ENCODE measurements at places on chromosomes 7 and 10.
A peak's percentile ranks its signal among the peaks of the same experiment; 100 is the strongest.

DNA sequence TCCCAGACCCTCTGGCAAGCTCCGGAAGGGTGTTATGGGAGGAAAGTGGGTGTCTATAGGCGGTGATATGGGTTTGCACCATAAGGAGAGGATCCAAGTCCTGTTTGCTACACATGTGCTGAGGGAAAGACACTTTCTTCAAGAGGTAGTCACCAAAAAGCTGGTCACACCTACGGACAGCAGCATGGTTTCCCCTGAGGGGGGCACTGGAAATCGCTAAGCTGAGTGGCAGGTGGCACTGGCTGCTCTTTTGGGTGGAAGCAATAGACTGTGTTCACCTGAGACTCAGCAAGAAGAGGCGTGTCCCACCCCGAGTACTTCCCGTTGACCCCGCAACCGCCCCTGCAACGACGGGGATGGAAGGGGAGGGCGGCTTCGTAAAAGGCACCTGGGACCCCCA is 1.8 kb upstream of the FOXI2 start:
- DNase-seq, result no peak

DNA sequence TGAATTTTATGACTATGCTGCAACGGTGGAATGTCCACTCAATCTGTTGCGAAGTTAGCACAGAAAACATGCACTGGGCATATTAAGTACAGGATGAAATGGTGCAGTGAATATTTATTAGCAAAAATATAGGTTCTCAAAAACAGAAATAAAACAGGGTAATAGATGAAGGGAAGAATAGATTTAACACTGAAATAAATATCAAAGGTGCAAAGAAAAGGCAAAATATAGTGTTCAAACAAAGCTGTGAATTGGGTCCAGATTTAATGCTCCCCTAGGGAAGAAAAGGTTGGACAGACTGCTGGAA is 435.2 kb upstream of the MGMT start:
- DNase-seq, result no peak

DNA sequence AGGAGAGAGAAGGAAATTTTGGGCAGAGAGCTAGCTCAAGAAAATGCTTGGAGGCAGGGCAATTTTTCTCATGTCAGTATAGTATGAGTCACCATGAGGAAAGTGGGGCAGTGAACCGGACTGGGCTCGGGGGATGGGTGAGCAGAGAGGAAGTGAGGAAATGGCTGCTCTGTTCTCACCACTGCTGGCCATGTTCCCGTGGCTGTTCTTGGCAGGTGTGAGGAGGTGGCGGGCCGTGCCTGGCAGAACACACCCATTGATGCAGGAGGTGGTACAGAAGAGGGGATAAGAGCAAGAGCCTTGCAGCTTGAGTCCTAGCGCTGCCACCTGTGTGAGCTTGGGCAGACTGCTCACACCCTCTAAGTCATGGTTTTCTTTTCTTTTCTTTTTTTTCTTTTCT is 304.4 kb upstream of the LYZL1 start:
- no peak for DNase-seq

- DNase-seq, result no peak
Measured at GRCh38 chr7:64884913-64885370, 18.1 kb upstream of the ZNF273 start.

GRCh38 chr10:126336801-126337200 is 51.5 kb downstream of the ADAM12 start:
- no peak for DNase-seq

DNA sequence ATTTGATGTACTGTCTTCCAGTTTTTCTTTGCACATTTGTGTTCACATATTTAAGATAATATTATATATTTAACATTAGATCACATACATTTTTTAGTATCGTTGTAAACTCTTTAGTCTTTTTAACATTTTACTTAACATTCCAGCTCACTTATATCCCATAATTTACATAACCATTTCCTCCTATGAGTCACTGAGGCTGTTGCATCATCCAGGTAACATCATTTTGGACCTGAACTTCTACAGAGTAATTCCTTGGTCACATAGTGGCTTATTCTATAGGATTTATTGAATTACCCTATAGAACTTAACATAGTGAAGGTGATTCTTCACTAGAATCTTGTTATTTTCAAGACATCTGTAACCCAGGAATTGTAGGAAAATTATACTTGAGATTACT is 194.4 kb downstream of the POU6F2 start:
- no peak for DNase-seq

- DNase-seq, result no peak
Measured at GRCh38 chr10:129771991-129772431, 192.1 kb downstream of the EBF3 start.

GRCh38 chr10:32930036-32930435 is 28.0 kb downstream of the ITGB1 start:
- no peak for DNase-seq

DNA sequence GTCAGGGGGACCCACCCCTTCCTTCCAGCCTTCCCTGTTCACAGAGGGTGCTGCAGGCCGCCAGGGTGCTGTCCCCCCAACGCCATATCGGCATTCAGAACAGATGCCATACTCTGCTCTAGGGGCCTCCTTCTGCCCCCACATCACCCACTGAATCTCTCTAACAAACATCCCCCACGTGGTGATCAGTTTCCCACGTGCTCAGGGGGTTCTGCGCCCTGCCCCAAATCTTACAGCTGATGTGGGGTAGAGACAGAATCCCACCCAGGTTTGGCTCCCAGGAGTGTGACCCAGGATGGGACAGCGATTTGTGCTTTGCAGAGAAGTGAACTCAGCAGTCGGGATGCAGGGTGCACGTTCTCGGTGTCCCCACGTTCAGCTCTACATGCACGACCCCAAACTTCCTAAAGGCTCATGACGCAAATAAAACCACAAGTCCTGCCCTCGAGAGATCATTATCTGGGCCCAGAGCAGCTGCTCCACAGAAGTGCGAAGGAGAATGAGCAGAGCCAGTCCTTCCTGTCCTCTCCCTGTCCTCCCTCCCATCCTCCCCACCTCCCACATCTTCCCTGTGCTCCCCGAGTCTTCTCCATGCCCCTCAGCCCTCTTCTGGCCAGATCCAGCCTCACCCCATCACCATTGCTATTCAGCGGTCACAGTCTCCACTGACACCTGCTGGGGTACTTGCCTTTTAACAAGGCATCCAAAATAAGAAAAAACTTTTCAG is 423.4 kb downstream of the DNAJB6 start:
- DNase-seq, result no peak

DNA sequence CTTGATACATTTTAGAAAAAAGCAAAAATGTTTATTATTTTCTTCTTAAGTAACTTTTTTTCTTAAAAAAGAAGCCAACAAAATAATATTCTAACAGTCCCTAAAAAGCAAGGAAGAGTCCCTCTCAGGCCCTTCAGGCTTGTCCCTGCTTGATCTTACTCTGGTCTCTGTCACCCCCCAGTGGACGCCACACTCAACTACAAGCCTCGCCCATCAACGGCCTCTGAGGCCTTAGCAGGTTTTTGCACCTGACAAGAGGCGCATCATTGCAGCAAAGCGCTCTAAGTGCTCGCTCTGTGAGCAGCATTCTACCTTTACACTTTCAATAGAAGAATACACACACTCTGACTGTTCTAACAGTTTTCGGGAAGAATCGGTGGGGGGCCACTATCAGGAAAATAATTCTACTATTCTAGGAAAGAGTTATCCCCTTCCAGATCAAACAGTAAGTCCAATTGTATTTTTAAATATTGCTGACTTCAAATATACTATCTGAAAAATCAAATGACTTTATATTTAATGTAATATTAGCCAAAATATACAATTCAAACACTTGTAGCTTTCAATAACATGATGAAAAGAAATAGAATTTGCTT is 139.2 kb downstream of the USP6NL start:
- peak; percentile 74 for DNase-seq
